Fibroblast of skin of left quadriceps (primary cell): ENCODE measurements at places on chromosomes 6 and 20.

- DNase-seq: no peak
Observed at GRCh38 chr6:154821638-154822037, 88.4 kb downstream of the SCAF8 start.

DNA sequence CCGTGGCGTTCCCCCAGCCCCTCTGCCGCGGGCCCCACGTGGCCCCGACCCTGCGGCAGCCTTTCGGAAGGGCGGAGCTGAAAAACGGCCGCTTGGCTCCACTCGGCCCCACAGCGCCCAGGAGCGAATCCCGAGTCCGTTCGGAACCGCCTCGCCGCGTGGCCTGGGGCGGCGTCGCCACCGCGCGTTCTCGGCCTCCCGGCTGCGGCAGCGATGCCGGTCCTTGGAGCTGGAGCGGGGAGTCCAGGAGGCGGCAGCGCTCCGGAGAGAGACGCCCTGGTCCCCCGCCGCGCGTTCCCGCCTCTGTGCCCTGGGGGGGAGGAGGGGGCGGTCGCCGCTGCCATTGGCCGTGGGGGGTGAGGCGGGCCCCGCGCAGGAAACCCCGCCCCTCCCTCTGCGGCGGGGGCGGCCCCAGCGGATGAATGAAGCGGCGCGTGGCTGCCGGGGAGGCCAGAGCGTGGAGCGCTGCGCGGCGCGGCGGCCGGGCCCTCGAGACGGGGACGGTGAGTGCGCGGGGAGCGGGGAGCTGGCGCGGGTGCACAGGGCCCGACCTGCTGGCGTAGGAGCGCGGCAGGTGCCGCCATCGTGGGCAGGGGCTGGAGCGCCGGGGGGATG lies at the start of gene SLCO4A1:
TSS of gene SLCO4A1 (plus strand) at position 453 of the 615 bp plus-strand sequence. CDS start 13,952 bp downstream, outside the sequence.
- DNase-seq: no peak

DNA sequence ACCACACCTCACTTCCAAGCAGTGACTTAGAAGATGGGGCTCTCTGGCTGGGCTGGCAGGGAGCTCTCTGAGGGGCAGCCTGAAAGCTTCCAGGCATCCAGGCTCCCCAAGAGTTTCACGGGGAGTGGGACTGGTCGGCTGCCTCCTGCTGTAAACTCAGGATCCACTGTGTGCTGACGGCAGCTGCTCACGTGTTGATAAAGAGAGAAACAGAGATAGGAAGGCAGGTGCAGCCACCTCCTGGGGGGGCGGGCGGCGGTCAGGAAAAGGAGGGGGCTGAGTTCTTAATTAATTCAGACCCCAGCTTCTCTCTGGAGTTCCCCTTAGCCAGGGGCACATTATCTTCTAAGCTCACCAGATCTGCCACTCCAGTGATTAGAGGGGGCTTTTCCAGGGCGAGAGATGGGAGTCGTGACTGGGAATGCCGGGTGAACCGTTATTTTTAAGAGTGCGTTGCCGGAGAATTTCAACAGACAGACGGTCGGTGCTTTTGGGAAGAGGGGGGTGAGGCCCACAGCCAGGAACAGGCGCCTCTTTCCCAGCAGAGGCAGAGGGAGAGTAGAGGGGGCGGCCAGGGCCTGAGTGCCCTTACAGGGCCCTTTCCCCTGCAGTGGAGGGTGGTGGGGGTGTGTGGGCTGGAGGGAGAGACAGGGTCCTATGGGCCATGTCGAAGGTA lies 70.9 kb downstream of the CD40 start:
- no peak for DNase-seq

DNA sequence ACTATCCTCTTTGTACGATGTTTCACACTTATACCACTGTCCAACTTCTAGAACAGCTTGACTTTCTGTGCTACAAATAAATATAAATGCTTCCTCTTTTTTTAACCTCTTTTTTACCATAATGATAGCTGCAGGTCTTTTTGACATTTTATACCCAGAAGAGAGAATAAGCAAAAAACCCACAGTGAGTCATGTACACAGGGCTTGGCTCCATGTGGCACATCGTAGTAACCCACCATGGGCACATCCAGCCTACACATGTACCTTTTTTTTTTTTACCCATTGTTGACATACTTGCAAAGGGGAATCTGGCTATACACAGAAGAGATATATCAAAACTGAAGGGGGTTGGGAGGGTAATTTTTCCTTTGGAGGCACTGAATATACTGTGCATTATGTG lies 59.5 kb upstream of the RSPO3 start:
- no peak for DNase-seq

GRCh38 chr6:47464052-47464451 lies 13.5 kb upstream of the CD2AP start:
- no peak for DNase-seq

- DNase-seq: no peak
Observed at GRCh38 chr6:136365776-136366354, 76.2 kb upstream of the BCLAF1 start.

DNA sequence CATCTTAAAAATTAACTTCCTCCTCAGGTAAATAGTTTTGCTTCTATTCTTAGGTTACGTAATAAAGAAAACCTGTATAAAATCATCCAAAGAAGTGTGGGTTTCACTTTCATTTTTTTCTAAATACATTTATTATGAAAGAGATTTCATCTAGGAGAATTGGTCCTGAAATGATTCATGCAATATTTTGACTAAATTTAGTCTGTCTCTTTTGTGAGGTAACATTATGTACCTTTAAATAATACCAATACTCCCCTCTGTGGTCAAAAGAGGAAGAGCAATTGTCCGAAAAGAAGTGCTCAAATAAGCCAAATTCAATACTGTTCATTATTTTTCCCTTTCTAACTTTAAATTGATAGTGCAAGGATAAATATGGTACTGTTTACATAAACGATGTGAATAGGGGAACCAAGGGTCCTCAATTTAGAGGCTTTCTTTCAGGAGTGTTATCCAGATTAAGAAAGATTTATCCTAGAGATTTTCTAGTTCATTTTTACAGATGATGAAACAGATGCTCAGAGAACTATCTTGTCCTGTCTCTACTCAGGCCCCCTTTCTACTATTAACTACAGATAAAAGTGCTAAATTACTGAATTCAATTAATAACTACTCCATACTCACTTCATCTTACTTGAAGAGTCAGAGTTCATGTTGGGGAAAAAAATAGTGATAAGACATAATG lies 26.2 kb downstream of the CYP39A1 start:
- DNase-seq: peak; percentile 4

DNA sequence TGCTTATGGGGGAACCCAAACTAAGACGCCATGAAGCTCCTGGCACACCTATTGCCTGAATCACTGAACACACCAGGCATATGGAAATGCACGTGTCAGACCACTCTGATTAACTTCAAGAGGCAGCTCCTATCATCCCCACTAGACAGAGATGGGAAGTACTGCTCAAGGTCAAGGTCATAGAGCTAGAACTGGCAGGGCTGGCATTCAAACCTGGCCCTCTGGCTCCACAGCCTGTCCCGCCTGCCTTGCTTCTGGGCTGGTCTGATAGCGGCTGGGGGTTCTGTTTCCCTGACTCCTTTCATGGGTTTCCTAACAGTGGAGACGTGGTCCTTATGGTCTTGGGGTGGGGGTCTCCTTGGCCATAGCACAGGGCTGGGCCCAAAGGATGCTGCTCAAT lies 22.6 kb upstream of the DSN1 start:
- DNase-seq: no peak

DNA sequence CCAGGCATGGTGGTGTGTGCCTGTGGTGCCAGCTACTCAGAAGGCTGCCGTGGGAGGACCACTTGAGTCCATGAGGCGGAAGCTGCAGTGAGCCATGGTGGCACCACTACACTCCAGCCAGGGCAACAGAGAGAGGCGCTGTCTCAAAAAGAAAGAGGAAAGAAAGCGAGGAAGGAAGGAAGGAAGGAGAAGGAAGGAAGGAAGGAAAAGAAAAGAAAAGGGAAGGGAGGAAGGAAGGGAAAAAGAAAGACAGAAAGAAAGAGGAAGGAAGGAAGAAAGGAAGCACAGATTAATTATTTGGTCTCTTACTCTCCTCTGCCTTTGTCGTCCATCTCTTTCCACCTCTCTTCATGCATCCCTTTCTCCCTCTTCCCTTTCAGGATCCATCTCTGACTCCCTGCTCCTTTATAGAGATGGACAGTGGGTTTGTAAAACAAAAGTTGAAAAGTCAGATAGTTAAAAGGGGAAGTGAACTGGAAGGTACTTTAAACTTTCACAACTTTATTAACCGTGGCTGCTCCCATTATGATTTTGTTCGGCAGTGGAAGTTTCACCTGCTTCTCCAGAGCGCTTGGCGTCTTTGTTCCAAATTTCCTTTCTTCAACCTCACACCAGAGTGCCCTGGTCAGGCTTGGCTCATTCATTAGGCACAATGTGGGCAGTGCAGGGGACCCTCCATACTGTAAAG lies 1.5 kb downstream of the HLA-DQA1 start:
- DNase-seq: no peak

GRCh38 chr20:57587989-57588377 lies 27.1 kb downstream of the PCK1 start:
- no peak for DNase-seq

DNA sequence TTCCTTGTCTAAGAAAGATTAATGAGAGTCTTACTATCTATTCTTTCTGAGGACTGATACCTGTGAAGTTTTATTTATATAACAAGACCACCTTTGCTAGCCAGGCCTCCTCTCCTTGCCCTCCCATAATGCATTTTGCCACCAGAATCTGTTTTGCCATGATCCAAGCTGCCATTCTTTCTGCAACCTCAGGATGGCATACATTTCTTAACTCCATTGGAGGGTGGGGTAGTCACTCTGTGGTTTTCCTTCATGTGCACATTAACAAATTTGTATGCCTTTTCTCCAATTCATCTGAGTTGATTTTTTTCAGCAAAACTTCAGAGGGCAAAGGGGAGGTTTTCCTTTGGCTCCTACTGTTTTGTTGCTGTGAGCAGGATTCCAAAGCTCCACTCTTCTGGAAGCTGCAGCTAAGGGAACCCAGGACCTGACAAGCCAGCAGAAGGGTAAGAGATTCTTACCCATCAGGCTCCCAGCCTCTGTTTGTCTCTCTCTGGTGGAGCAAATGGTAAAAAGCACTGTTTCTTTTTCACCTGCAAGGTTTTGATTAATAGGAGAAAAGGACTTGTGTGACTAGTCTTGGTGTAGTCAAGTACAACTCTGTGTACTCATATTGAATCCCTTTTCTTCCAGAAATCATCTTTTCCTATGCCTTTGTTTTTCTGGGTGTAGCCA lies 26.2 kb upstream of the ENPP4 start:
- DNase-seq: no peak

DNA sequence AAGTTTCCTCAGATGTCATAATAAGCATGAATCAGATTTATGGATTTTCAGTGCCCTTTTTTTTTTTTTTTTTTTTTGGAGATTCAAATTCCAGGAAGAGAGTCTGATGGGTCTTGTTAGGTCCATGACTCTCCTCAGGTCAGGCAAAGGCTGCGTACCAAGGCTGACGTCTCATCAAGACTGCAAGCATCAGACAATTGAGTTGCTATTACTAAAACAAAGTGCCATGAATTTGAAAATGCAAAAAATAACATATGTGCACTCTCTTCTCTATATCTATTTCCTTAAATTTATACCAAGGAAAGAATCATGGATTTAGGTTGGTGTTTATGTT lies 134.7 kb downstream of the FAM83B start:
- DNase-seq: no peak

DNA sequence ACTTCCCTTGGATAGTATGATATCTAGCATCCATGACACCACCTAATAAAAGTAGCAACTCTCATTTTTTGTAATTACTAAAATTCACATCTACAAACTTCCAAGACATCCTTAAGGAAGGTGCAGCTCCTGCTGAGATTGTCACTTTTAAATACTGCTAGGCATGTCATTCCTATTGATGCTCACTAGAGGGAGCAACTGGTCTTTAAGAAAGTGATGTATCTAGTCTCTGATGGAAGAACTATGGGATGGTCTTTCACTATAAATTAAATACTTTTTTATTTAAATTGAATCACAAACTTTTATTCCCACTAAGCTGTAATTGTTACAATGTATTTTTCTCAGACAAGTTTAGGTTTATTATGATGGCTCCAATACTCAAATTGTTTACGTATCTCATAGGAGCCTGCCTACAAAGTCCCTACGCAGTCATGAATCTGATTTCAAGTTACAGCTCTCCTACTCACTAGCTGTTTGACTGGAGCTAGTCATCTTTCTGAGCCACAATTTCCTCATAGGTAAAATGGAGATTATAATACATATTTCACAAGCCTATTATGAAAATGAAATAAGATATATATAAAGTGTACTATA lies 8.1 kb upstream of the TSPYL1 start:
- DNase-seq: peak; percentile 27

- no peak for DNase-seq
Observed at GRCh38 chr6:119276211-119276610, 73.3 kb downstream of the MAN1A1 start.

- DNase-seq: no peak
Observed at GRCh38 chr6:62103186-62103859, 182.7 kb downstream of the KHDRBS2 start.

- DNase-seq: no peak
Observed at GRCh38 chr20:4159765-4160490, 144.6 kb upstream of the RNF24 start.

GRCh38 chr6:112806163-112806865 lies 459.2 kb downstream of the RFPL4B start:
- no peak for DNase-seq

GRCh38 chr6:159833556-159833955 lies 33.5 kb downstream of the PNLDC1 start:
- no peak for DNase-seq

GRCh38 chr6:137978252-137978896 lies 111.3 kb downstream of the TNFAIP3 start:
- DNase-seq: no peak

GRCh38 chr20:50191065-50191543 lies 474 bp downstream of the CEBPB start:
- DNase-seq: no peak

DNA sequence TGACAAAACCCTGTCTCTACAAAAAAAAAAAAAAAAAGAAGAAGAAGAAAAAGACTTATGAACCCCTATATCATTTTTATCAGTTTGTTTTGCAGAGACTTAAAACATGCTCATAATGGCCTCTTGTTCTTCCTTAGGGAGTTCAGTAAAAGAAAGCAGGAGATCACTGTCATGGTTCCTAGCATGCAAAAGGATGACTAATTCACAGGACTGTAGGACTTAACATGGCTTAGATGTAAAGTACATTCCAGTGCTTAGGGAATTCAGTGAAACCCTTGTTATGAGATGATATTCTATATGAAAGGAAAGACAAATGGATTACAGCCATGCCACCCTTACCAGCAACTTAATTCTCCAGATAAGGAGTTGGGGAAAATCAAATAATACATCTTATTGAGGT lies 29.5 kb downstream of the EEF1A1 start:
- no peak for DNase-seq

GRCh38 chr20:1830240-1830639 lies 65.0 kb upstream of the SIRPA start:
- peak; percentile 72 for DNase-seq

- no peak for DNase-seq
Observed at GRCh38 chr20:57309544-57310115, 20.0 kb upstream of the SPO11 start.

GRCh38 chr6:144378437-144378836 lies 93.3 kb downstream of the UTRN start:
- no peak for DNase-seq

- no peak for DNase-seq
Observed at GRCh38 chr6:111033628-111034289, 51.9 kb downstream of the RPF2 start.
